ENCODE measurements at places on chromosomes 2 and 18.

DNA sequence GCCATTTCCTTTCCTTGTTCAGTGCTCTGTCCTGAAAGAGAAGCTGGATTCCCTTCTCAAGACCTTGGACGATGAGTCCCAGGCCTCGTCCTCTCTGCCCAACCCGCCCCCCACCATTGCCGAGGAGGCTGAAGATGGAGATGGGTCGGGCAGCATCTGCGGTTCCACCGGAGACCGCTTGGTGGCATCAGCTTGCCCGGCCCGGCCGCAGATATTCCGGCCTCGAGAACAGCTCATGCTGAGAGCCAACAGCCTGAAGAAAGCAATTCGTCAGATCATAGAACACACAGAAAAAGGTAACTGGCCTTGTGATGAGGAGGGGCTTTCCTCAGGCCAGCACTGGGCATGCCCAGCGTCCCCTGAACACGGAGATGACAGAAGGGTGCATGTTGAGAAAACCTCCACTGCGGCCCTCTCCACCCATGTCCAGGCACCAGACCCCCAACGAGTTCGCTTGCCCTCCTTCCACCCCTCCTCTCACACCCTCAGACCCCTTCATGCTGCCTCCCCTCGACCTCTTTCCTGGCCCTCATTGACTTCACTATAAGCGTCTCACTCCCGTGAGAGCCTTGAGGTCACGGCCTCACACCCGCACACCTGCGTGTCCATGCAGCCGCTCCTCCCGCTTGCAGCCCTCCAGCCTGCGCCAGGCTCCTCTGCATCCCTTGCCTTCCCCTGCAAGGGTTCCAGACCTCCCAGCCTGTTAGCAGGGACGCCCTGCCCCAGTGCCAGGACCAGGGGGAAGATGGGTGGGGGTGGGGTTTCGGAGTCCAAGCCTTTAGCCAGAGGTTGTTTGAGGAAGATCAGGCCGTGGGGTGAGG is 95.0 kb downstream of the DGKD start:
- DNase-seq: no peak

- DNase-seq: no peak
These were observed 101.3 kb upstream of the KLHL29 start for GRCh38 chr2:23283653-23284052.

- no peak for DNase-seq
These were observed 672.1 kb upstream of the FANCL start for GRCh38 chr2:58913082-58913726.

GRCh38 chr2:39128919-39129391 is 8.1 kb upstream of the SOS1 start:
- DNase-seq: peak; percentile 57

GRCh38 chr2:143157418-143157817 is 28.2 kb downstream of the ARHGAP15 start:
- no peak for DNase-seq

DNA sequence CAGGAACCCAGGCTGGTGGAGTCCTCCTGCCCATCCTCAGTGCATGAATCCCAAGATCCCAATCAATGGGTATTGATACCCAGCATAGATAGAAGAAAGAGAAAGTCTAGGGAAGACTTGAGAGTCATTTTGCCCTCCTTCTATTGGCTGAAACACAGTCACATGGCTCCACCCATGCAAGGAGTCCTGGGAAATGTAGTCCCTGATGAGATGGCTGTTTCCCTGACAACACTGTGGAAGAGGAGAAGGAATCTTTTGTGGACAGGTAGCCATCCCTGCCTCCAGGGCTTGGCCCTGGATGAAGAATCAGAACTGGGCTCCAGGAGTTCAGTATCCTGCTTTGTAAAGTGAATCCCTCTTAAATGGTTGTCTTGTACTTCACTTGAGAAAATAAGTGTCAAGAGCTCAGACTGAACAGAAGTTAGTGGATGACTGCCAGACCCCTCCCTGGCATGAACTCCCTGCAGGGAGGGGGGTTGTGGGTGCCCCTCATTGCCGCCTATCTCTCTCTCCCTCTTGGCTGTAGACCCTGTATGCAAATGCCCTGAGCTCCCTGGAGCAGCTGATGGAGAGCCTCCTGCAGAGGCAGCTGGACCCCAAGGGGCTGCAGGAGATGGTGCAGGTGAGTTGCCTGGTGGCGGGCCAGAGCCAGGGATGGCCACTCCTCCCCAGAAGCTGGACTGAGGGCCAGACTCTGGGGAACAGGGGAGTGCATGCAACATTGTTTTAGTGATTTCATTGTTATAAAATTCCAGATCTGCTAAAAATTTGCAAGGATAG is 36.1 kb downstream of the MROH2A start:
- no peak for DNase-seq

DNA sequence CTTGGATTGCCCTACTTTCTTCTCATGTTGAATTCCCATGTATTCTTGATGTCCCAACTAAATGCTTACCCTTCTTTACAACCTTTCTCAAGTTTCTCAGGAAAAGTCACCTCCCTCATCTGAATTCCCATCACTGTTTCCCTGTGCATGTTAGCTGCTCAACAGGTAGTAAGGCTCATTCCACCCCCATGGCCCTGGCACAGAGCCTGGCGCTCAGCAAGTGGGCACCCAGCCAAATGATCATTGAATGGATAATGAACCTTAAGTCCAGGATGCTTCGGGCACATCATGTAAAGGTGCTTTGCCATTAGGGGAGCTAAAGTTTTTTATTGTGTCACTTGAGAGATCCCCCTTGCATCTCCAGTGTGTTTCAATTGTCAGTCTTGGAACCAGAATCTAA is 124.0 kb downstream of the PKP4 start:
- no peak for DNase-seq

GRCh38 chr2:20514596-20515269 is 67.9 kb downstream of the RHOB start:
- DNase-seq: no peak

DNA sequence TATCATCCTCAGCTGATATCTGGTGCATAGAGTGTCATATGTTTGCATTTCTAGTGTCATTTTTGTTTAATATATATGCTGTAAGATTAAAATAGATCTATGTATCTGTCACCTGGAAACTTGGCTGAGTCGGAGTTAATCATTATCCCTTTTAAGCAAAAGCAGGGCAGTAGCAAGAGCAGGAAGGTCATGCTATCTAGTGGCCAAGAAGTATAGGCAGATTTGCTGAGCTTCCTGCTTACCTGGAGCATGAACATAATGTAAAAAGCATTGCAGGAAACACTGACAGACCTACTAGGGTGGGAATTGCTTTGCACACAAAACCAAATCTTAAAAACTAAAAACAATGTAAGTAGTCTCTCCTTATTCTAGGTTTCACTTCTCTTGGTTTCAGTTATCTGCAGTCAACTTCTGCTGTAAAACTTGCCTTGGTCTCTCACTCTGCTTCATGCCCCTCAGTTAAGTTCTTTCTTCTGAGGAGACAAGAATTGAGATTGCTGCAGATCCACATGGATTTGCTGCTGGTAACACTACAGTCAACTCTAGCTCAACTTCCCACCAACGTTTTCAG is 295.3 kb downstream of the CDH7 start:
- DNase-seq: no peak

GRCh38 chr2:100260712-100261620 is 61.3 kb downstream of the LONRF2 start:
- no peak for DNase-seq

DNA sequence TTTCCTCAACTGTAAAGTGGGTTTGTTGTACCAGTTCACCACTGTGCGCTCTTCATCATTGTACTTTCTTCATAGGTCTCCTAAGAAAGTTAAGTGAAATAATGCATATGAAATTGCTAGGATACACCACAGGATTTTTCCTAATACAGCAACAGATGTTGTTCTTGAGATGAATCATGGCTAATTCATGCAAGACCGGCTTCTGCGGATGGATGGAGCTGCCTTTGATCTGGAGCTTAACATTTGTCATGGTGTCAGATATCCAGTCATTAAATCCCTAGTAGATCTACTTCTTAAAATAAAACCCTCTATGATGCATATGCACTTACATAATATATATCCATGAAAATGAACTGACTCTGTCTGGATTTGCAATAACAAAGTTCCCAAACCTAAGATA is 114.1 kb downstream of the COL6A3 start:
- no peak for DNase-seq

DNA sequence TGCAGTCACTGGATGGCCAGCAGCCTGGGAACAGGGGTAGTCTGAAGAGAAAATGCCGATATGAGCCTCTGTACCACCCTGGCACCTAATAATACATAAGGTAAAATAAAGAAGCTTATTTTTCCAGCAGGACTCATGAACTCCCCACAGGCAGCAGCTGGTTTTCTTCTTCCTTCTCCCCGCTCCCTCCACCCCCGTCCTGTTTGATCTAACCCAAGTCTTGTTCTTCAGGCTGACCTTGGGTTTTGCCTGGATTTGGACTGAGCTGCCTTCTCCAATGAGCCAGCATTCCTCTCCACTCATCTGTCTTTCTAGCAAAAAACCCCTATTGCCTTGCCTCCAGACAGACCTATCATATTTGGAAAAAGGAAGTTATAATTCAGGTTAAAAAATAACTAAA is 111.8 kb downstream of the CELF4 start:
- DNase-seq: no peak

DNA sequence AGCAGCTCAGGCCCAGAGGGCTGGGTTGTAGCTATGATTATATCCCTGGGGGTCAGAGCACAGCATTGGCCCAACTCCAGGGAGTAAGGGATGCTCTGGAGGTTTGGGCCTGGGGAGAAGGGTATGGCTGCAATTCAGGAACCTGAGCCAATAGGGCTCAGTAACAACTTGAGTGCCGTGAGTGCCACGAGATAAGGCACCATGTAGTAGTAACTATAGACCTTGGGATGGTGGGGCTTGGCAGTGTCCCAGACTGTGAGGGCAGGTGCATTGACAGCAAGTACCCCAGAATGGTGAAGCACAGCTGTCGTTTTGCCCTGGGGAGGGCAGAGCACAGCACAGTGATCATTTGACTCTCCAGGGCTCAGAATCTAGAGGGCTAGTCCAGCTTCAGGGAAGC is 45.1 kb upstream of the ZNF396 start:
- no peak for DNase-seq

GRCh38 chr2:39510140-39510539 is 73.1 kb upstream of the MAP4K3 start:
- DNase-seq: no peak

GRCh38 chr2:111244864-111245263 is 124.2 kb downstream of the BCL2L11 start:
- DNase-seq: no peak

GRCh38 chr2:7604456-7604855 is 687.2 kb downstream of the RNF144A start:
- DNase-seq: no peak

DNA sequence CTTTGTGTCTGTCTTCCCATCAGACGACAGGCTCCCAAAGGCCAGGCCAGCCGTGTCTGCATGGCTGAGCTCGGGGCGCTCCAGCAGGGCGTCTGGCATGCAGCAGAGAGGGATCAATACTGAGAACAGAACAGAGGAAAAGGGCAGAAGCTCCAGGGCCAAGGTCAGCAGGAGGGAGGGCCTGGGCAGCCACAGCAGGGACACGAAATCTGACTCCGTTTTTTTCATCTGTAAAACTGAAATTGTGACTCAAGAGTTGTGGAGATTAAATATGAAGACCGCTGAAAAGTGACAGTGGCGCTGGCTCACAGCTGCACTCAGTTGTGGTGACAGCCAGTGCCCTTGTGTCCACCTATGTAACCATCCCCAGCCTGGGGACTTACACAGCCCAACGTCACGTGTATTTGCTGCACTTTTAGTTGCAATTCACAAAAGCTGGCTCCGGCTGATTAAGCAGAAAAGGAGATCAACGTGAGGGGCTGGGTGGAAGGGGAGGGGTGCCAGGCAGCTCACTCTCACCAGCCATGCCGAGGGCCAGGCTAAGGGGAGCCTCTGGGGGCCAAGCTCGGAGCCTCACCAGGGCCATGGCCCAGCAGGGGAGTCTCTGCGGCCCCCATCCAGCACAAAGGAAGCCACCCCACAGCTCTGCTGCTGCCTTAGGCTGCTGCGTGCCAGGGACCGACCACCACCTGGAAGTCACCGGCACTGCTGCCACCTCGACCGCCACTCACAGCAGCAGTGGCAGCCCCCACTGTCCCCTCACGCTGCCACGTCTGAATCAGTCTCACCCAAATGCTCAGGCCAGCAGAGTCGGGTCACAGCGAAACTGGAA is 74.7 kb downstream of the EIPR1 start:
- DNase-seq: no peak

GRCh38 chr2:151614606-151615306 is 119.5 kb downstream of the NEB start:
- no peak for DNase-seq

DNA sequence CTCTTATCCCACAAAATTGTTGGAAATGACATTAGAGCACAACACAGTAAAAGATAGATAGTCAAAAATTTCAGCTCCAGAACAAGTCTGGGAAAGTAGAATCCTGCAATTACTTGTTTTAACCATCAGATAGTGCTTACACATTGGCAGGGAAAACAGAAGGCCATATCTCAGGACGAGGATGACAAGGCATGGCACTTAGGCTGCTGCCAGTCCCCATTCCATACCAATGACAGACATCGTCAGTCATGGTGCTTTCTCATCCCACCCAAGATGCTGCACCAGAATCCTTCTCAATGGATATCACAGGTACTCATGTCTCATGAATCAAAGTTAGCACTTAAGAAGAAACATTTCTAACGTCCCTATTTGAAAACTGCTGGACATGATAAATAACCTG is 187.3 kb downstream of the NCKAP5 start:
- DNase-seq: no peak

GRCh38 chr2:145166731-145167302 is 646.9 kb upstream of the ZEB2 start:
- no peak for DNase-seq

- no peak for DNase-seq
These were observed 219.0 kb downstream of the MYO3B start for GRCh38 chr2:170396799-170397459.

- DNase-seq: no peak
These were observed 15.0 kb upstream of the MYO1B start for GRCh38 chr2:191230174-191230573.

DNA sequence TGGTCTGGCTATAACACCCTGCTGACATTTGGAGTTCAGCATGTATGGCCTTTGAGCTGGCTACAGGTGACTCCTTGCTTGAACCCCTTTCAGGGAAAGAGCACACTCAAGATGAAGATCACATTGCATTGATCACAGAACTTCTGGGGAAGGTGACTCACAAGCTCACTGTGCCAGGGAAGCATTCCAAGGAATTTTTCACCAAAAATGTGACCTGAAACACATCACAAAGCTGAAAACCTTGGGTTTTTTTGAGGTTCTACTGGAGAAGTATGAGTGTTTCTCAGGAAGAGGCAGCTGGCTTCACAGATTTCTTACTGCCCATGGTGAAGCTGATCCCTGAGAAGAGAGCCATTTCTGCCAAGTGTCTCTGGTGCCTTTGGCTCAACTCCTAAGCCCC is 879.0 kb downstream of the CBLN2 start:
- no peak for DNase-seq

Measured in naive thymus-derived CD8-positive, alpha-beta T cell (primary cell).